ENCODE measurements at places on chromosomes 5 and 9.

DNA sequence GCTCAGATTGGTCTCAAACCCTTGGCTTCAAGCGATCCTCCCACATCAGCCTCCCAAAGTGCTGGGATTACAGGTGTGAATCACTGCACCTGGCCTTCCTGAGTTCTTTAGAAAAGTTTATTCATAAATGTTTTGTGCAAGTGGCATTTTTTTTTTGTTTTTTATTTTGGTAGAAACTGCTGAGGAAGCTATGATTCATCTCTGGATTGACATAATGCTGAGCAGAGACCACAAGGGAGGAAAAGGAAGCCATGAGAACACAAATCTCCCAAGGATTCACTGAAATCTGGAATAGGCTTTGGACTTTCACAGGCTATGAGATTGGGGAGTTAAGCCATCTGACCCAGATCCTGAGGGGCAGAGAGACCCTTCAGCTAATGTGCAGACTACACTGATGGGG is 3.4 kb upstream of the SLC46A2 start:
- no peak for DNase-seq

- DNase-seq, result no peak
Observed at GRCh38 chr9:31683116-31683515, 701.3 kb upstream of the ACO1 start.

DNA sequence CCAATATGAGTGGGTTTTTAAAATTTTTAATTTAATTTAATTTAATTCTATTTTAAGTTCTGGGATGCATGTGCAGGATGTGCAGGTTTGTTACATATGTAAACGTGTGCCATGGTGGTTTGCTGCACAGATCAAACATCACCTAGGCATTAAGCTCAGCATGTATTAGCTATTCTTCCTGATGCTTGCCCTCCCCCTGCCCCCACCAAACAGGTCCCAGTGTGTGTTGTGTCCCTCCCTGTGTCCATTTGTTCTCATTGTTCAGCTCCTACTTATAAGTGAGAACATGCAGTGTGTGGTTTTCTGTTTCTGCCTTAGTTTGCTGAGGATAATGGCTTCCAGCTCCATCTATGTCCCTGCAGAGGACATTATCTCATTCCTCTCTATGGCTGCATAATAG is 35.0 kb upstream of the ANKRD33B start:
- DNase-seq, result no peak

GRCh38 chr9:136229096-136230065 is 16.2 kb downstream of the QSOX2 start:
- DNase-seq, result no peak

- DNase-seq, result peak; percentile 11
Observed at GRCh38 chr9:34744295-34745221, 34.6 kb upstream of the CCL21 start.

DNA sequence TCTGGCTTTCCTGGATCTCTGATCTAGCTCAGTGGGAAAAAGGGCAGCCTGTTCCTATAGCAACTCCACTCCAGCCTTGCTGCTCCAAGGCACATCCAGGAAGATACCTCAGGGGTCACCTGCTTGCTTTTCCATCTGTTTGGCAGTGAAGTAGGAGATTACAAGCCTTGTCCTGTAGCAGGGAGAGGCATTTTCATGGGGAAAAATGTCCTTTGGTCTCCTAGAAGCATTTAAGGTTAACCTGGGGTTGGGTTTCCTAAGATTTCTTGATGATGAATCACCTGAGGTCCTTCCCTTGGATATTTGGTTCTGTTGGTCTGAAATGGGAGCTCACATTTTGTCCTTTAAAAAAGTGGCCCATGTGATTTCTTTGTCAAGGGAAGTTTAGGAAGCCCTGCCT is 1.5 kb upstream of the TMEM174 start:
- DNase-seq, result no peak

DNA sequence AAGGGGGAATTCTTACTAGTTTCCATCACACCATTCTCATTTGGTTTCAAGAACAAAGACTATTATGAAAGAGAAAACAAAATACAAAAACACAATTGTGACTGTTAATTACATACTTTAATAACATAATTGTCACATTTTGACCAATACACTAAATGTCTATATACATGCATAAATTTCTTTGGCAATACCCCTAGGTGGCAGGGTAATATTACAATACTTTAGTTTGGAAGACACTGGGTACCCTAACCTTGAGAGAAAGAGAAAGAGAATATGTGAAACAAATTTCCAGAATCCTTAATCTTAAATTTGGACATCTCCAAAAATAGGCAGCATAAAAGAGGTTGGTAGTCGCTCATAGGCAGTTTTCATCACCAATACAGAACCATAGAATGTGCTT is 619.6 kb upstream of the ADAMTS16 start:
- no peak for DNase-seq

DNA sequence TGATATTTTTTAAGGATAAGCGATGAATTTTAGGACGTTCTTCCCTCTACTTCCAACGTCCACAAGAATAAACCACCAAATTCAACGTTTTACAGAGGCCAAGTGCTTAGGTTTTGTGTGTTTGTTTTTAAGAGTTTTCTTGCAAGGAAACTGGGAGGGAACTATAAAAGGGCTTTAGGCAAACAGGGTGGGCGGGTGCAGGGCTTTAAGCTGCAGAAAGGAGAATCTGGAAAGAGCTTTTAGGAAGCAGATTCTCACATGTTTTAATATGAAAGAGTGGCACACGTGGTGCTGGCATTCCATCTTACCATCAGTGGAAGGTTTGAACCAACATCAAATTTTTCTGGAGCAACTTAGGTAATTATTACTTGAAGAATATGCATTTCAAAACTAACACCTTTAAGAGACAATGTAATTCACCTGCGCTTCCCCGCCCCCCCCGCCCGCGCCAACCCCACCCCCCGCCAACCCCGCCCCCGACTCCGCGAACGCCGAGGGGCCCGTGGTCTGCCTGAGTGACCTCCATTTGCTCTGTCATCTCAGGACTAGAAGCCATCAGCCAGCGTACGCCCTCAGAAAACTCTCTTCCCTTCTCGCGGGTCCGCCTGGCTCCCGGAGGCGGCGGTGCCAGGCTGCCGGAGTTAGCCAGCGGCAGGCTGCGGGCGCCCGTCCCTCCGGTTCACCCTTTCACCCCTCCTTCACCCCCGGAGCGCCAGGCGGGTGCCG is 911 bp upstream of the PIK3R1 start:
- no peak for DNase-seq

GRCh38 chr5:135478938-135479337 is 26.8 kb upstream of the TIFAB start:
- DNase-seq, result no peak

DNA sequence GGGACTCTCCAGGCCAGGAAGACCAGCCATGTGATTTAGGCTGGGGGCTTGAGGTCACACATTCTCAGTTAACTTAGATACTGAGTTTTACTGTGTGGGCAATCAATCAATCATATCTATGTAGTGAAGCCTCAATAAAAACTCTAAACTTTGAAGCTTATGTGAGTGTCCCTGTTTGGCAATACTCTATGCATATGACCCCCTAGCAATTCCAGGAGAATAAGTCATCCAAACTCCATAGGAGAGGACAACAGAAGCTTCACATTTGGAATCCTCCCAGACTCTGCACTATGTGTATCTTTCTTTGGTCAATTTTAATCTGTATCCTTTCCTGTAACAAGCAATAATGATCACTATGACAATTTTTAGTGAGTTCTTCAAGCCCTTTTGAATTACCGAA is 216.8 kb upstream of the RGMB start:
- DNase-seq, result no peak

GRCh38 chr5:117205894-117206293 is 631.3 kb upstream of the SEMA6A start:
- no peak for DNase-seq

DNA sequence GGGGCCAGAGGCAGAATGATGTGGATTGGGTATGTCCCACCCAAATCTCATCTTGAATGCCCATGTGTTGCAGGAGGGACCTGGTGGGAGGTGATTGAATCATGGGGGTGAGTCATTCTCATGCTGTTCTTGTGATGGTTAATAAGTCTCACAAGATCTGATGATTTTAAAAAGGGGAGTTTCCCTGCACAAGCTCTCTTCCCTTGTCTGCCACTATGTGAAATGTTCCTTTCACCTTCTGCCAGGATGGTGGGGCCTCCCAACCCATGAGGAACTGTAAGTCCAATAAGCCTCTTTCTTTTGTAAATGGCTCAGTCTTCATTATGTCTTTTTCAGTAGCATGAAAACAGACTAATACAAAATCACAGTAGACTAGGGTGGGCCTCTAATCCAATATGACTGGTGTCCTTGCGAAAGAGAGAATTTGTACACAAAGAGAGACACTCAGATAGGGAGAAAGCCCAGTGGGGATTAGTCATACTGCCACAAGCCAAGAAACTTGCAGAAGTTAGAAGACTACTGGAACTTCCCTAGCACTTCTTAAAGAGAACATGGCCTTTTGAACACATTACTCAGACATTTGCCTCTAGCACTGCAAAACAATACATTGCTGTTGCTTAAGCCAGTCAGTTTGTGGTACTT is 68.4 kb downstream of the ANXA1 start:
- no peak for DNase-seq

- DNase-seq, result no peak
Observed at GRCh38 chr9:68793605-68794343, 88.7 kb downstream of the PIP5K1B start.

- DNase-seq, result no peak
Observed at GRCh38 chr5:59790776-59791475, 102.6 kb downstream of the PDE4D start.

DNA sequence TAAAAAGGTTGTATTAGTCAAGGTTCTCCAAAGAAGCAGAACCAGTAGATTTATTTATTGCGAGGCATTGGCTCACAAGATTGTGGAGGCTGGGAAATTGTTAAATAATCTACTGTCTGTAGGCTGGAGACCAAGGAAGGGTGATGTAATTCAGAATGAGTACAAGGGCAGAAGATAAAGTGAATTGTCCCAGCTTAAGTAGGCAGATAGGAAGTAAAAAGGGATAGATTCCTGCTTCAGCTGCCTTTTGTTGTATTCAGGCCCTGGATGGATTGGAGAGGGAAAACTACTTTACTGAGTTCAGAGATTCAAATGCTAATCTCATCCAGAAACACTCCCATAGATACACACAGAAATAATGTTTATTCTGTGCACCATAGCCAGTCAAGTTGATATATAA is 301.1 kb downstream of the CYLC2 start:
- no peak for DNase-seq

- DNase-seq, result no peak
Observed at GRCh38 chr9:77011973-77012821, 7.3 kb upstream of the FOXB2 start.

DNA sequence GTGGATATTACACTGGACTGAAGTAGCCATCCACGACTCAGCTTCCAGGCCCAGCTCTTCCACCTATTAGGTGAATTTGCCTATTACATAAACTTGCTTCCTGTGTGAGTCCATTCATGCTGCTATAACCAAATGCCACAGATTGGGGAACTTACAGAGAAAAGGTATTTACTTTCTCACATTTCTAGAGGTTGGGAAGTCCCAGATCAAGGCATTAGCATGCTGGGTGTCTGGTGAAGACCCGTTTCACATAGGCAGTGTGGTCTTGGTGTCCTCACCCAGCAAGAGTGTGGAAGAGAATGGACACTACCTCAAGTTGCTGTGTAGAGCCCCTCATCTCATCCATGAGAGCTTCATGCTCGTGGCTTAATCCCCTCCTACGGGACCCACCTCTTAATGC is 282.6 kb downstream of the IRX1 start:
- DNase-seq, result no peak

DNA sequence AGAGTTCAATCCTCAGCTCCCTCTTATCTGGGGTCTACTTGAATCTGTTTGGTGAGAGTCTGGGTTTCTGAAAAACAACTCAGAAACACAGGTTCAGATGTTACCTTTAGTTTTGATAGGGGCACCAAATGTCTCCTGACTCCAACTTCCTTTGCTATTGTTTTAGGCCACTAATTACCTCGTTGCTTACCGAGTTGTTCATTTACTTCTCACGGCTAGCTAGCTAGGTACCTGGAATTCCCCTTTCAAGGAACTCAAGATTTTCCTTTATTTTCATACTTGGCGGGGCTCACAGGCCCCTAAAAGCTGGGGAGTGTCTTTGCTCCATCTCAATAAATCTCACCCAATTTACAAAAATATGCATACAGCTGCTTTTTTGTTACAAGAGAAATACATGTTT is 111.4 kb downstream of the SLC28A3 start:
- no peak for DNase-seq

- DNase-seq, result no peak
Observed at GRCh38 chr9:28502741-28503140, 929.5 kb upstream of the C9orf72 start.

- DNase-seq, result no peak
Observed at GRCh38 chr9:2227144-2227867, 212.2 kb downstream of the SMARCA2 start.

GRCh38 chr5:135319928-135320606 is 79.0 kb downstream of the MACROH2A1 start:
- no peak for DNase-seq

DNA sequence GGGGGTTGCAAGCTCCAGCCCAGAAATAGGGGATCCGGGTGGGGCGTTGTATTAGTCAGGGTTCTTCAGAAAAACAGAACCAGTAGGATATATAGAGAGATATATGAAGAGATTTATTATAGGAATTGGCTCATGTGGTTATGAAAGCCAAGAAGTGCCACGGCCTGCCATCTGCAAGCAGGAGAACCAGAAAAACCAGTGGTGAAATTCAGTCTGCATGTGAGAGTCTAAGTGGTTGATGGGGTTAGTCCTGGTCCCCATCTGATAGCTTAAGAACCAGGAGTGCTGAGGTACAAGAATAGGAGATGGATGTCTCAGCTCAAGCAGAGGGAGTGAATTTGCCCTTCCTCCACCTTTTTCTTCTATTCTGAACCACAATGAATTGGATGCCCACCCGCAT is 123.4 kb upstream of the APC start:
- no peak for DNase-seq
